ENCODE measurements at places on chromosomes 16 and 17. TPM values are rescaled to one million over a fixed set of nuclear protein-coding genes. Genes with fewer than 3 reads are reported as not detected.

The SALL1 gene
- 0.28 TPM for total RNA-seq

The LONP2 gene
- total RNA-seq = 28.7 TPM

The KREMEN2 gene
- total RNA-seq = 1.7 TPM

The EPX gene
- not detected for total RNA-seq

The CIBAR2 gene
- total RNA-seq = not detected

The RNU2-1 gene
- not detected for total RNA-seq

The BORCS6 gene
- total RNA-seq = 8.3 TPM

The GNPTG gene
- 29.3 TPM for total RNA-seq

The MFAP4 gene
- not detected for total RNA-seq

The CYGB gene
- total RNA-seq = 0.81 TPM

The ODF4 gene
- total RNA-seq = not detected

The KCNJ12 gene
- 1.1 TPM for total RNA-seq

The ABCA6 gene
- not detected for total RNA-seq

The HS3ST2 gene
- 0.04 TPM for total RNA-seq

The NOS2 gene
- 0.17 TPM for total RNA-seq

The FAM20A gene
- total RNA-seq = not detected

The KRT37 gene
- not detected for total RNA-seq

The FBXL16 gene
- total RNA-seq = 1.5 TPM

The NT5C3B gene
- 109 TPM for total RNA-seq

The KRTAP2-1 gene
- total RNA-seq = not detected

The TUBB3 gene
- 205 TPM for total RNA-seq

The TMEM235 gene
- total RNA-seq = not detected

The PLK1 gene
- total RNA-seq = 152 TPM

The RCVRN gene
- total RNA-seq = not detected

The HSDL1 gene
- total RNA-seq = 21.0 TPM

The C16orf86 gene
- not detected for total RNA-seq

The CES4A gene
- 1.2 TPM for total RNA-seq

The C1QTNF8 gene
- total RNA-seq = not detected

The ZFPM1 gene
- total RNA-seq = 7.7 TPM

The ARRB2 gene
- 64.4 TPM for total RNA-seq

The HOXB6 gene
- total RNA-seq = 6.1 TPM

The ASGR2 gene
- total RNA-seq = 0.07 TPM

The TBC1D26 gene
- total RNA-seq = not detected

The FAM171A2 gene
- total RNA-seq = 4.8 TPM

The SLC35G3 gene
- total RNA-seq = not detected

The GPR139 gene
- total RNA-seq = not detected

The KRT14 gene
- 0.20 TPM for total RNA-seq

The MYADML2 gene
- total RNA-seq = not detected

All from A549 treated with DMSO at 1 μM for 4 hours (cell line).